ENCODE measurements at places on chromosomes 5 and 9.

DNA sequence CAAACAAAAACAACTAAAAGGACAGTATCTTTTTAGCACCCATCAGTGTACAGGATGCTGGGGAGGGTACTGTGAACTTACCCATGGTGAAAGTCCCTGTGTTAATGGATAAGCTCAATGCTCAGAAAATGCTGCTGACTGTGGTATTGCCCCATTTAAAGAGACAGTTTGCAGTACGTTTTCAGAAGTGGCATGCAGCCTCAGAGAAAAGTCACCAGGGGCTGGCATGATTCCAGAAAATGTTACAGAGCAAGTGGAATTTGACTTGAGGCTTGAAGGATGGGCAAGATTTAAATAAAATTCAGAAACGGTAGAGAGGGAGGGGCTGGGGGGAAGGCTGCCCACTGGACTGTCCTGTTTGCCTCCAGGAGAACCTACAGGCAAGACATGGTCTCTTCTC lies 7.2 kb downstream of the S1PR3 start:
- DNase-seq: no peak

DNA sequence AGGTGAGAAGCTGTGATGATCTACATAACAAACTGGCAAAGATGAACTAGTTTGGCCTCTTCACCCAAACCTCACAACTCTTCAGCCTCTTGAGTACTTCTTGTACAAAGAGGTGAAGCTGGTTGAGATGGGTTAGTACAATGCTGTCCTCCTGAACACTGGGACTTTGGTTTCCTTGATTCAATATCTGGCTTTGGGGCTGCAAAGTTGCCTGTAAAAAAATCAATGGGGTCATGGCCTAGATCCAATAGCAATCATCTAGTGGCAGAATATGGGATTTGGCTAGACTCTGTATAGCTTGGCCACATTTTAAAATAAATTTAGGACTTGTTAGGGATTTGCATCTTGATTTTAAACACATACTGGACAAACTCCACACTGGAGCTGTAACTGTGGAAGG lies 179.1 kb downstream of the ADAMTS12 start:
- no peak for DNase-seq

DNA sequence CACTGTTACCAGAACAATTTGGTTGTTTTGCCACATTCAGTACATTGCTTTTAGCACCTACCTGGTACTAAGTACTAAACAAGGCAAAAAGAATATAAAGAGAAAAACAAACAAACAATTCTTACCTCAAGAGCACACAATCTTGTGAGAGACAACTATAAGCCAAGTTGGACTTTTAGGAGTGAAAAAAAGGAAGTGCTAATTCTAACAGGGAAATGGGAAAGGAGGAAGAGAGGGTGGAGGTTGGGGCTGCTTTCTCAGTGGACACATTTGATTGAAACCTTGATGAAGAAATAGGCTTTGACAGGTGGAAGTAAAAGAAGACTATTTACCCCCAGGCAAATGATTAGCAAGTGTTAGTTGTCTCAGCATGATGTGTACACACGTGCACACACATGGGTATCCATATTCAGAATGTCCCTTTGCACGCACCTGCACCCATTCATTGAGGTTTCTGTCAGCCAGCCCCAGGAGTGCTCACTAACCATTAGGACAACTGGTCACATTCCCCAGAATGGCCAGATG lies 302.6 kb downstream of the ACTL7B start:
- DNase-seq: no peak

DNA sequence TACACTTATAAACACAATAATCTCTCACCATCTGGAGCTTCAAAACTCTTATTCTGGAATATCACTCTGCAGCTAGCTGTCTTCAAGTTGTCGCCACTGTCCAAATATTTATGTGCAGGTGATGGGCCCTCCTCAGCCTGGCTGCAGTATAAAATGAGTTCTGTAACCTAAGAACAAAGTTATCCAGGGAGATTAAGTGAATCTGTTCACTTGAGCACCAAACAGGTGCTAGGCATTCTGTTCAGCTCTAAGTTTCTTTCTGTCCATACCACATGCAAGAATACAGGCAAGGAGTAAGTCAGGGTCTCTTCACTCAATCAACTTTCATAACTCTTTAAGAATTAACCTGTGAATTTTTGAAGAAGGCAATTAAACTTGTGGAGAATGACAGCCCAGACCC lies 344.1 kb downstream of the PLK2 start:
- no peak for DNase-seq

GRCh38 chr5:67223211-67223610 lies 26.6 kb upstream of the CD180 start:
- DNase-seq: no peak

- DNase-seq: no peak
These were observed 111.4 kb downstream of the CCDC192 start for GRCh38 chr5:127814588-127814973.

- DNase-seq: no peak
These were observed 28.7 kb downstream of the DHX29 start for GRCh38 chr5:55278778-55279177.

DNA sequence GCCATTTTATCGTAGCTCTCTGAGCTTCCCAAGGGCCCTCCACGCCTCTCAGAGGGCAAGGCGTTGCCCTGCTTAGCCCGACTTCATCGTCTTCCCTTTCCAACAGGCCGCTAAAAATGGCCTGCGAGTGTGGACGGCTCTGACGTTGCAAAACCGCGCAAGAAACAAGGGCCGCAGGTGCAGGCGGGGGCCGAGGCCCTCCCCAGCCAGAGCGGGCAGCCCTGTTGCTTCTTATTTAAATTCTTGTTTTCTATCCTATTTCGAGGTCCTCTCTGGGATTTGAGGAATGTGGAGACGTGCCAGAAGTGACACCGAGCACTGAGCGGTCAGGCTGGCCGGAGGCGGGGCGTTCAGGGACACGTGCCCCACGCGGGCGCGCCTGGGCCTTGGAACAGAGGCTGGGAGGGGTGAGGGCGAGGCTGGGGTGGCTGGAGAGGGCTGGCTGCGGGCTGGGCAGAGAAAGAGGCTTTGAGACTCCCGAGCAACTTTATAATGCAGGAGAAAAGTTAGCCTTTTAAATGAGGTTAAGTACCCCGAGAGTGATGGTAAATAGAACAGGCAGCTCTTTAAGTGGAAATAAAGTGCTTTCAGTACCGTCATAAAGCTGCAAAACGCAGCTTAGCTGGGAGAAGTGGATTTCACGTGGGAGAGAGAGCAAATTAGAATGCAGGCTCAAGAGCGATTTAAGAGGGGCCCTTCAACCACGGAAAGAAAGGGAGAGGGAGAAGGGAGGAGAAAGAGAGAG lies 243.6 kb downstream of the AUH start:
- peak; percentile 29 for DNase-seq

GRCh38 chr9:136696502-136696901 lies 9.2 kb upstream of the AGPAT2 start:
- DNase-seq: no peak

All from NCI-H1105 (cell line).